ENCODE measurements at places on chromosomes 3 and 15. TPM values are rescaled to one million over a fixed set of nuclear protein-coding genes. Genes with fewer than 3 reads are reported as not detected.

Gene HOMER2
- total RNA-seq, result 17.5 TPM

Gene GABRB3
- not detected for total RNA-seq

Gene CLRN1
- not detected for total RNA-seq

Gene CLDN1
- total RNA-seq, result 0.07 TPM

Gene PAK6
- total RNA-seq, result 0.22 TPM

Gene TUSC7
- total RNA-seq, result not detected
